Transverse colon (tissue), 4 donors: ENCODE measurements at places on chromosomes 6 and 20. TPM values are rescaled to one million over a fixed set of nuclear protein-coding genes. Genes with fewer than 3 reads are reported as not detected.

The TBXT gene
- total RNA-seq, result not detected

The HLA-DQA1 gene
- total RNA-seq, result 0.41 TPM

The ARMH2 gene
- total RNA-seq, result not detected

The NT5DC1 gene
- 5.4 TPM for total RNA-seq

The ULBP1 gene
- not detected for total RNA-seq

The NKX2-2 gene
- total RNA-seq, result not detected

The SMLR1 gene
- not detected for total RNA-seq

The C20orf144 gene
- total RNA-seq, result not detected

The SLC24A3 gene
- 4.6 TPM for total RNA-seq

The RAB5IF gene
- total RNA-seq, result 136 TPM

The POU5F1 gene
- total RNA-seq, result 38.2 TPM

The KCNQ5 gene
- total RNA-seq, result 0.14 TPM

The AFG1L gene
- 22.5 TPM for total RNA-seq

The OR2J3 gene
- total RNA-seq, result not detected

The PTPRA gene
- total RNA-seq, result 55.8 TPM

The HLA-DMA gene
- 1.4 TPM for total RNA-seq

The PTPRT gene
- total RNA-seq, result 0.41 TPM

The COL11A2 gene
- 0.75 TPM for total RNA-seq

The RSPH3 gene
- total RNA-seq, result 23.6 TPM

The CRISP2 gene
- total RNA-seq, result not detected

The LZTS3 gene
- total RNA-seq, result 10.0 TPM

The CDKN1A gene
- 613 TPM for total RNA-seq

The NRSN1 gene
- total RNA-seq, result 0.68 TPM

The CPNE5 gene
- total RNA-seq, result 3.3 TPM

The OR2W1 gene
- not detected for total RNA-seq

The KCNS1 gene
- 0.55 TPM for total RNA-seq

The XKR7 gene
- not detected for total RNA-seq

The CGA gene
- total RNA-seq, result not detected

The HAO1 gene
- total RNA-seq, result not detected
